ENCODE measurements at places on chromosomes 7 and 10.
A peak's percentile ranks its signal among the peaks of the same experiment; 100 is the strongest.

- DNase-seq = no peak
Observed at GRCh38 chr10:28604567-28605536, 71.9 kb downstream of the WAC start.

DNA sequence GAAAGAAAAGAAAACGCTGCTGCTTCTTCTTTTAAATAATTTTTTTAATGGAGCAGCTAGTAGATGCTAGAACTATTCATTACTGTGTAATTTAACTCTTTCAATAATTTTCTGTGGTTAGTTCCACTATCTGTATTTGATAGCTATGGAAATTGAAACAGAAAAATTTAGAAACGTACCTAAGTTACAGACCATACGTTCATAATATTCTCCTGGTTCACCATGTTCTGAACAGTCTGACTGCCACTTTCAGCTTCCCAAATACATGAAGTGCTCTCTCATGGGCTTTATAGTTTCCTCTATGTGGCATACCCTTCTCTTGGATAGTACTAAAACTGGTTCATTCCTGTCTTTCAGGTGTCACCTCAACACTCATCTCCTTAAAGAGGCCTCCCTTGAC is 508.0 kb downstream of the MDFIC start:
- no peak for DNase-seq

DNA sequence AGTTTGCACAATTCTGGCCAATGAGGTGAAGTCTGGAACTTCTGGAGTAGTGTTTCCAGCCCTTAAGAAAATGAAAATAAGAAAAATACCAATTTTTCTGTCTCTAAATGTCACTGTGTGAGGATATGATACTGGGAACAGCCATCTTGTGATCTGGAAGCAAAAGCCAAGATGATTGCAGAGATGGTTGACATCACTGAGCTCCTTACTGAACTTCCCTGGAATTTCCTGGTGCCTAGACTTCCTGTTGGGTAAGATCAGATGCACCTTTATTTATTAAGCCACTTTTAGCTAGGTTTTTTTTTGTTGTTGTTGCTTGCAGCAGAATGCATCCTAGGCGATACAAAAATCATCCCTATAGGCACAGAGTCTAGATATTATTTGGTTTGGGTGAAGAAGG is 27.3 kb upstream of the INHBA start:
- DNase-seq = no peak

GRCh38 chr7:67341153-67341768 is 344.6 kb downstream of the TYW1 start:
- DNase-seq = no peak

GRCh38 chr10:97584798-97585438 is 729 bp downstream of the HOGA1 start:
- no peak for DNase-seq

DNA sequence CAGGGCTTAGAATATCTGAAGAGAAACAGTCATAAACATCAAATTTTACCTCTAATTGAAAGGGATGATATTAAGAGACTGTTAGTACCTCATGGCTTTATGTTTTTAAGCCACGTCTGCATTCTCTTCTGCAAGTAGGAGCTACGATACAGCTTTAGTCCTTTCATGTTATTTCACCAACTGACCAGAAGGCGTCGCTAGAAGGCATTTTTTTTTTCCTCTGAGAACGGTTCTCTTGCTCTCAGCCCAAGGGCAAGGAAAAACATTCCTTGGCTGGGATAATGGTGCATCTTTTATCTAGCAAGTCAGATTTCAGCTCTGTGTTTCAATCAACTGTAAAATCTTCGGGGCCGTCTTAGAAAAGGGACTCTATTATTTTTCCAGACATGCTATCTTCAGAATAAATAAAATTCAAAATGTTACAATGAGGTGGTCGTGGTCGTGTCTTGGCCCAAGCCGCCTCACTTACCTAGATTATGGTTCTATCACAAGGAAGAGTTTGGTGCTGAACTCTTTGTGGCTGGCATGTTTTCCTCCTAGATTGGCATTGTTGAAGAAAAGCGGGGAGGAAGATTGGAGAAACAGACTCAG is 41.6 kb upstream of the LYZL2 start:
- DNase-seq = peak; percentile 73

- peak; percentile 99 for DNase-seq
Observed at GRCh38 chr10:101353692-101354327, at the start of gene BTRC. Gene BTRC (plus strand): TSS chr10:101354165. CDS start chr10:101354181, 16 bp downstream.

GRCh38 chr7:6407434-6407833 is 40.3 kb downstream of the DAGLB start:
- DNase-seq = no peak

DNA sequence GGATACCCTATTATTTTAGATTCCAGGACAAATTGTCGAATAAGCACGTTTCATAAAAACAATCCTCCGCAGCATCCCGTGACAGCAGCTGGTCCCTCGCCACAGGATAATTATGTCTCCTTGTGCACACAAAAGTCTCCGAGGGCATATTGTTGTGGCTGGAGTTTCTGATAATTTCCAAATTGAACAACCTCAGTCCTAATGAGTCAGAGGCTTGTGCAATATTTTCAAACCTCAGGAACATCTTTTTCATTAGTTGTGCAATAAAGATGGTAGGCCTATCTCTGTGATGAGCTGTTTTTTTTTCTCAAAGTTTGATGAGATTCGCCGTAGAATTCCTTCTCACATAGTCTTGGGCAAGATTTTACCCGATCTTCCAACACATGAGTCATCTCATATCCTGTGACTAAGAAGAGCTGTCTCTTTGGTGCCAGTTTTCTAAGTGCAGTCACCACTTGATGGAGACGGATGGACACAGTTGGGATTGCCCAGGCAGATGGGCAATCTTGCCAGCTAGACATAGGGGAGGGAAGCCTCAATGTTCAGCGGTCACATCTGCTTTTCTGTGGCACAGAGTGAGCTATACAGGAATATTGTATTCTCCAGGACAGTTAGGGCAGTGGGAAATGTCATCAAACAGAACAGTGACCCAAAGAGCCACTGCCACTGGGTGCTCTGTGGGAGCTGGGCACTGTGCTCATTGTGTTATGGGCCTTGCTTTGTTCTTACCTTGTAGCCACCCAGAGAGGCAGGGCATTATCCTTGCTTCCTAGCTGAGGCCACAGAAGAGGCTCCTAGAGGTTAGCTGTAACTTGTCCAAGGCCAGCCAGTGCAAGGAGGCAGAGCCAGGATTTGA is 7.8 kb downstream of the HTRA1 start:
- peak; percentile 74 for DNase-seq

DNA sequence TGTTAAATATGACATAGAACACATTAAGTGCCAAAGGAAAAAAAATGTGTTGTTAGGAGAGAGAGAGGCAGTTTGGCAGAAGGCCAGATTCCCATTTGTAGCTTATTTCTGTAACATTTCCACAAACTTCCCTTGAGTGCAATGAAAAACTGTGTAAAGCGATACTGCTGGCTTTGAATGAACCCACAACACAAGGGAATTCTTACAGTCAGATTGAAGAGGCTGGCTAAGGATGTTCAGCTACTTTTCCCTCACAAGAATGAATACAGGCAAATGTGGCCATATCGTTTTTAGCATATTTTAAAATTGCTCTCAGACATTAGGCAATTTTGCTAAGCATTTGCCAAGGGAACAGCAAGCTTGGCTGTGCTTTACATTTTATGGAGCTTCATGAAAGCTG is 614.1 kb upstream of the FZD8 start:
- DNase-seq = no peak

- DNase-seq = no peak
Observed at GRCh38 chr7:128194533-128195282, 46.4 kb upstream of the LEP start.

DNA sequence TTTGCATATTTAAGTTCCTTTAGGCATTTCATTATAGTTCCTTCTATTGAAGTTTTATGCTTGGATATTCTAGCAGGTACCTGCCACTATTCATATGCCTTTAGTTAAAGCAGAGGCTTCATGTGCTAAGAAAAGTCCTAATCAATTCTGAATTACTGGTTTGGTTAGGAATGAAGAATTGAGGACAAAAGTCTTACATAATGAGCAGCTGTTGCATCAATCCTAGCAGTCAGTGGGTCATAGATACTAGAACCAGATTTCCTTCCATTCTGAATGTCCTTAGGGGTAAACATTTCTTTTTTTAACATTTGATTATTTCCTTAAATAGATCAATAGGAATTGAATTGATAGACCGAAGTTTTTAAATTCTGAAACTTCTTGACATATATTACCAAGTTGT is 59.2 kb downstream of the CDK13 start:
- DNase-seq = no peak

GRCh38 chr10:76086761-76087639 is 655.6 kb downstream of the LRMDA start:
- DNase-seq = no peak

DNA sequence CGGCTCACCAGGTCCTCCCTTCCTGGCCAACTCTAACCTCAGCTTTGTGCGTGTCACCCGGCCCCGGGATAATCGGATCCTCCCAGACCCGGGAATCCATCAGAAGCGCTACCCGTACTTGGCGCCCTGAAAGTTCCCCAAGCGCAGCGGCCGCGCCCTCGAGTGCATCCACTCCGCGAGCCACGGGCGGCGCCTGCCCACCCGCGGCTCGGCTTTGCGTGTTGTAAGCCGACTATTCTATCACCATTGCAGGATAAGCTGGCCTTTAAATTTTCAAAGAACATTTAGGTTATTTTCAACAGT is 35.7 kb upstream of the EBLN1 start:
- no peak for DNase-seq

GRCh38 chr7:70654146-70654545 is 477.8 kb upstream of the GALNT17 start:
- no peak for DNase-seq

DNA sequence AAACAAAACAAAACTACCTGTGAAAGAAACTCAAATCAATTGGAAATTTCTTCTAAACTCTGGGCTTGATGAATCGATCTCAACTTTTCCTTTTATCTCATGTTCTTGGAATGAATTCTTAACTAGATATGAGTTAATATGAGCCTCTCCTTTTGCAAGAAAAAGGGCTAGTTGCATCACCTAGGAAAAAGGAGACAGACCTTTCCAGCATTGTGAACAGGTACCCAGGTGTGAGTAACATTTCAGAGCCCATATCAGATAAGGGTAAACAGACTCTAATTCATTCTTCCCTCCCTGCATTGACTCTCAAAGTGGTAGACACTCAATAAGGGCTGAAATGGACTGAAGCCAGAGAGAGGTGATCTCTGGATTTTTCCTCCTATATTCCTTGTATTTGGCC is 103.8 kb upstream of the AGR3 start:
- DNase-seq = no peak

DNA sequence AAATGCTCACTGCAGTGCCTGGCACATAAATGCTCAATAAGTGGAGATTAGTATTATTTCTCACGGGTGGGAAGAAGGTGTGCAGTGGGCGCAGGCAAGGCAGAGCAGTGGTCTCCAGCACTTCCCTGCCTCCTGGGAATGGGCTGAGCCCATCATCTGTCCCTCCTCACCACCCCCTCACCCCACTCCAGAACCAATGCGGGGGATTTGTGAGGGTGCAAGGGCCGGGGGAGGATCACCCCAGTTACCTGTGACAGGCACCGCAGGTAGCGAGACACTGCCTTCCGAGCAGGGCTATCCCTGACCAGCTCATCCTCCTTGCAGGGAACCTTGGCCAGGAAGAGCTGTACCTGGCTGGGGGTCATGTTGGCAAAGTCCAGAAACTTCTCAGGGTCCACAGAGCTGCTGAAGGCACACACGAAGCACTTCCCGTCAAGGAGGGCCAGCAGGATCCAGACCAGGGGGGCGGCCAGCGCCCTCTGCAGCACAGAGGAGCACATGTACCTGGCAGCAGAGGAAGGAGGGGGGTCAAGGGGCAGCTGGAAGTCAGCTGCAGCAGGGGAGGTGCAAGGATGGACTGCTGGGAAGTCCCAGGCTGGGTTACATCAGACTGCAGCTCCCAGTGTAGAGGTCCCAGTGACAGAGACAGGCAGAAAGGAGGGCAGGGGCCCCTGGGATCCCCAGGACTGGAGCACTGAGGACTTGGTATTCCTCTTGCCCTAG is 2.8 kb downstream of the CALHM3 start:
- no peak for DNase-seq

DNA sequence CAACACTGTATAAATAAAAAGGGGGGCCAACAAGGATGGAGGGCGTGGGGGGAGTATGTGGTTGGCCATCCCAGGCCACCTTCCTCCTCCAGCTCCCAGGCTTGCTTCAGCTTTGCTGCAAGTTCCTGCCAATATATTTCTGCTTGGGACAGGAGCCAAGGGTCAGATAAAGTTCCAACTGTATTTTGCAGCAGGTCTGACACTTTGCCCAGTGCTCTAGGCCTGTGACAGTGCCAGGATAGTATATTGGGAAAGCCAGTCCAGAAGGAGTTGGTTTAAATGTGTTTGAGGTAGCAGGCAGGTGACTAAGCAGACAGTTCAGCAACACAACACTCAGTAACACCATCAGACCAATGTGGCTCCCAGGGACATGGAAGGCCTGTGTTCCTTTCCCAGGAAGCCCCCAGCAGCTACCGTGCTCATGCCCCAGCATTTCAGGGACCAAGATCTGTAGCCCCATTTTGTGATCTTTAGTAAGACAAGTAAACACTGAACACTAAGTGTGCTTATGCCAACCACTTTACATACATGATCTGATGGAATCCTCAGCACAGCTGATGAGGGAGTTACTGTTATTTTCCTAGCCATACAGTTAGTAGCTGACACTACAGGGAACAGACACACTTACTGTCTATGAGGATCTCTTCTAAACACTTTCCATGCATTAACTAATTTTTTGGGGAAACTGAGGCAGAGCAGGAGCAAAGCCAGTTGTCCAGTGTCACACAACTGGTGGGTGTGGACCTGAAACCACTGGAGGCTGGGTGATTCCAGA is 38.9 kb downstream of the DNAJB12 start:
- no peak for DNase-seq

DNA sequence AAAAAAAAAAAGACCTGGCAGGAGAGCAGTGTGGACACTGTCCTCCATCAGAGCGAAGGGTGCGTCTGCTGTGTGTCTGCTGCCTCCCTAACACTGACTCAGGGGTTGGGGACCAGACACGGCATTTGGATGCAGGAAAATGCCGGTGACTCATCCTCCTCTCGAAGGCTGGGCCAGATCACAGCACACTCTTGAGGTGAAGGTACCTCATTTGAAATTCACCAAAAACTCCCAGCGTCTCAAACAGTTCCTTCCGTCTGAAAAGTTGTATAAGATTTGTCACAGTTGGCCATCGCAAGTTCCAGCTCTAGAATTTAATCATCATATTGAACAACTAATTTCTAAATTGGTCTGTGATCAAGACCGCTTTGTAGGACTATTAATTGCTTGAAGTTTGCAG is 118.1 kb upstream of the LYZL2 start:
- no peak for DNase-seq

DNA sequence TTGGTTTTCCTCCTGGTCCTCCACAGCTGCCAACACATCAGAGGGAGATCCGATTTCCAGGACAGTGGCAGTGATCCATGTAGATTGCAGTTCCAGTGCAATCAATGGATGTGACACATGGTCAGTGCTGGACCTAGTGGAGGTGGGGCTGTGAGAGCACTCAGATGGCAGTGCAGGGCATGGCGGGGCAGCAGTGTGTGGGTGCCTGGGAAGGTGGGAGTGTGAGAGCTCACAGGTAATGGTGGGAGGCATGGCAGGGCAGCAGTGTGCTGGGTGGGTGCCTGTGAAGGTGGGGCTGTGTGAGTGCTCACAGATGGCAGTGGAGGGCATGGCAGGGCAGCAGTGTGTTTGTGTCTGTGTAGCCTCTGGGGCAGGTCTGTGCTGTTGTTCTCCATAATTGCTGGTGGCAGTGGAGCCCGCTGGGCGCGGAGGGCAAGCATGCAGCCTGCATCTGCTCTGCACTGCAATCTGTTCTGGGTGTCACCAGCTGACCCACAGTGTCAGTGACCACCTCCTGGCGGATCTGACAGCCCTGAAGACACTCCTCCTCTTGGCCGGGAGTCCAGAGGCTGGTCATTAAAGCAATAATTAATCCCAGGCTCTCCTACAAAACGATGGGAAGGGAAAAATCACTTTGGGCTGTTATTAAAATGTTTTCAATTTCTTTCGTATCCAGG is 8.6 kb upstream of the ADARB2 start:
- DNase-seq = no peak

Data from Panc1 (cell line).